ENCODE measurements at places on chromosomes 7 and 10. TPM values are rescaled to one million over a fixed set of nuclear protein-coding genes. Genes with fewer than 3 reads are reported as not detected.

The SFTPA1 gene
- not detected for total RNA-seq

- DNase-seq: no peak
- peaks cover 24% of the 10 kb centered on the region for H3K4me1 ChIP-seq
- H3K27me3 ChIP-seq: peaks cover 26% of the 10 kb centered on the region
- no peak within 1 kb of the TSS for H3K27ac ChIP-seq
- peak within 1 kb of the TSS; percentile 88 for H3K4me3 ChIP-seq
- no peaks in the 10 kb centered on the region for H3K36me3 ChIP-seq
Measured at GRCh38 chr7:136868496-136869000, at the start of gene CHRM2. TSS of gene CHRM2 (plus strand) at chr7:136868652. CDS start at chr7:137014866, 146,214 bp downstream.

The NODAL gene
- total RNA-seq: not detected

The AOAH gene
- not detected for total RNA-seq

DNA sequence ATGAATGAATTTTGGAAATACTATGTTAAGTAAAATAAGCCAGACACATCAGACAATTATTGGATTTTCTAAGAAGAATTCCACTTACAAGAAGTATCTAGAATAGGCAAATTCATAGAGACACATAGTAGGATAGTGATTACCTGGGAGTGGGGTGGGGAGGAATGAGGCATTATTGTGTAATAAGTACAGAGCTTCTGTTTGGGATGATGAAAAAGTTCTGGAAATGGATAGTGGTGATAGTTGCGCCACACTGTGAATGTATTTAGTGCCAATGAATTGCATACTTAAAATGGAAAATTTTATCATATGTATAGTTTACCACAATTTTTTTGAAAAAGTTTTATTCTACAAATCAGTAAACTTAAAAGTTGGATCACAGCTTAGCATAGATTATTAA, 297.2 kb upstream of the KAT6B start:
- H3K27ac ChIP-seq: no peak overlapping the region
- no peak overlapping the region for H3K4me3 ChIP-seq

The PON3 gene
- not detected for total RNA-seq

GRCh38 chr10:35972275-35972674, 330.2 kb upstream of the FZD8 start:
- no peaks in the 10 kb centered on the region for H3K4me1 ChIP-seq
- H3K27me3 ChIP-seq: peaks cover 2% of the 10 kb centered on the region
- no peak overlapping the region for H3K27ac ChIP-seq
- no peak for DNase-seq
- no peak overlapping the region for H3K4me3 ChIP-seq

- H3K4me1 ChIP-seq: peaks cover 11% of the 10 kb centered on the region
- no peak overlapping the region for H3K27ac ChIP-seq
- peaks cover 2% of the 10 kb centered on the region for H3K27me3 ChIP-seq
- DNase-seq: no peak
- peaks cover 4% of the 10 kb centered on the region for H3K36me3 ChIP-seq
Measured at GRCh38 chr7:133696056-133696455, 431.1 kb upstream of the LRGUK start.

The PRPF18 gene
- total RNA-seq: 22.1 TPM

The CYP26C1 gene
- total RNA-seq: not detected

- peaks cover 9% of the 10 kb centered on the region for H3K36me3 ChIP-seq
- DNase-seq: no peak
- no peak overlapping the region for H3K4me3 ChIP-seq
- H3K4me1 ChIP-seq: peaks cover 72% of the 10 kb centered on the region
- H3K27ac ChIP-seq: no peak overlapping the region
Measured at GRCh38 chr7:116223588-116223987, 13.2 kb downstream of the TES start.

- peaks cover 7% of the 10 kb centered on the region for H3K27me3 ChIP-seq
- peaks cover 41% of the 10 kb centered on the region for H3K4me1 ChIP-seq
- H3K27ac ChIP-seq: no peak overlapping the region
- DNase-seq: no peak
- H3K36me3 ChIP-seq: no peaks in the 10 kb centered on the region
- H3K4me3 ChIP-seq: no peak overlapping the region
Measured at GRCh38 chr10:119201233-119201632, 6.1 kb upstream of the GRK5 start.

DNA sequence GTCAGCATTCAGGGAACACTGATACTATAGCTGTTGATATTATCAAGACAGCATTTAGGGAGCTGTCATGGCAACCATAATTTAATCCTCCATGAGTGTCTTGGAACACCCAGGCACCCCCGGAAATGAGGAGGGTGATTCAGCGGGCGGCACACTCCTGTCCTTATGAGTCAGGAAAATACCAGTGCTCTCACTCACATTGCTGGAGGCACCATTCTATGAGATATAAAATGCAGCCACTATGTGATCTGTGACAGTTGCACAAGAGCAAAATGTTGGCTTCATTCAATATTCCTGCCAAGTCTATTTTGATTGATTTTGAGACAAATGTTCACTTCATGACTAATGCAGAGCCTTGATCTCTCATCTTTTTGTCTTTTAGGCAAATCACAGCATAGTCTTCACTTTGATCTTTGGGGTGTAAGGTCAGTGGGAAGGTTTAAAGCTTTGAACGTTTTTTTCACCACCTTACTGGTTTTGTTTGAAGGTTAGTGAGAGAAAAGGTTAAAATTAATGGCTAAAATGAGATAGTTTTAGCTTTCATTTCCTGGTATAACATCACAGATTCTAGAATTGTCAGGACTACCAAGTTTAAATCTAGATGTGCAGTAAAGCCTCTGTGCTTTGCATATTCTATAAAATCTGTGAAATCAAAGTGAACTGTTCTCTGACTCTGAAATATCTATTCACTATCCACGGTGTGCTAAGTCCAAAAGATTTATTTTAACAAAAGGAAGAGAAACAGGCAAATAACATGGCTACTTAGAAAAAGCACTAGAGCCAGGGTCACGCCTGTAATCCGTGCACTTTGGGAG, 12.4 kb upstream of the ARHGAP12 start:
- peak overlapping the region; percentile 88 for H3K27ac ChIP-seq
- peak; percentile 98 for DNase-seq
- peak overlapping the region; percentile 75 for H3K4me3 ChIP-seq
- H3K27me3 ChIP-seq: no peaks in the 10 kb centered on the region
- H3K4me1 ChIP-seq: peaks cover 65% of the 10 kb centered on the region

DNA sequence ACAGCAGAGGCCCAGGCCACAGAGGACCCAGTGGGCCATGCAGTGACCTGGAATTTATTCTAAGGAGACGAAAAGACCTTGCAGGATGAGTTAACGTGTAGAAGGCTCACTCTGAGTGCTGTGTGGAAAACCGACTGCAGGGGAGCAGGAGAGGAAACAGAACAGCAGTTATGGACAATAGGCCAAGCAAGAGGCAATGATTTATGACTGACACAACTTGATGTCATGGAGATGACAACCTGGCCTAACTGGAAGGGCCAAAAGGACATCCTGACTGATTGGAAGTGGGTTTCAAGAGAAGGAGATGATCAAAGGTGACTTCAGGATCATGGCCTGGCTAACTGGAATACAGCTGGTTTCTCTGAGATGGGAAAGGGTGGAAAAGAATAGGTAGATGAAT, 70.2 kb upstream of the RAPGEF5 start:
- DNase-seq: no peak
- H3K27me3 ChIP-seq: no peaks in the 10 kb centered on the region
- H3K4me3 ChIP-seq: no peak overlapping the region
- H3K27ac ChIP-seq: no peak overlapping the region

The CREB5 gene
- total RNA-seq: 1.4 TPM

GRCh38 chr7:41750661-41751540, 48.0 kb upstream of the INHBA start:
- no peak overlapping the region for H3K27ac ChIP-seq
- H3K4me1 ChIP-seq: peaks cover 6% of the 10 kb centered on the region
- no peak overlapping the region for H3K4me3 ChIP-seq
- no peaks in the 10 kb centered on the region for H3K27me3 ChIP-seq

- H3K4me3 ChIP-seq: no peak overlapping the region
- no peak overlapping the region for H3K27ac ChIP-seq
- peaks cover 22% of the 10 kb centered on the region for H3K27me3 ChIP-seq
- H3K4me1 ChIP-seq: peaks cover 10% of the 10 kb centered on the region
- H3K36me3 ChIP-seq: no peaks in the 10 kb centered on the region
- DNase-seq: no peak
Measured at GRCh38 chr7:5586279-5586962, 162.8 kb upstream of the TNRC18 start.

DNA sequence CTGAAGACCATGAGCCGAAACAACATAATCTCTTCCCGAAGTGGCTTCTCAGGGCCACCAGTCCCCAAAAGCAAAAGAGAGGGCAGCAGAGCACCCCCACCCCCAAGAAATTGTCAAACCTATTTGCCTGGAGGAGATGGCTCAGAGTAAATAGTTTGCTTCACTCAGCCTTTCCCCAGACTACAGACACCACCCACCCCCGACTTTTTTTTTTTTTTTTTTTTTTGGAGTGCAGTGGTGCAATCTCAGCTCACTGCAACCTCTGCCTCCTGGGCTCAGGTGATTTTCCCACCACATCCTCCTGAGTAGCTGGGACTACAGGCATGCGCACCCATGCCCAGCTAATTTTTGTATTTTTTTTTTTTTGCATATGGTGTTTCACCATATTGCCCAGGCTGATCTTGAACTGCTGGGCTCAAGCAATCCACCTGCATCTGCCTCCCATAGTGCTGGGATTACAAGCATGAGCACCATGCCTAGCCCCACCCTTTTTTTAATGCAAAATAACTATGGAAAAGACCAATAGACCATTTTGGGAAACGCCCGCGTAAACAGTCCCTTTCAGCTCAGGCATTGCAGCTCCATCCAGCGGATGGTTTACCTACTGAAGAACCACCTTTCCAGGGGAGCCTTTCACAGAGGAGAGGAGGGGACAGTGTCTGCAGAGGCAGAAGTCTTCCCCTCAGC, 9.7 kb downstream of the ZMIZ1 start:
- H3K27me3 ChIP-seq: peaks cover 6% of the 10 kb centered on the region
- peaks cover 5% of the 10 kb centered on the region for H3K36me3 ChIP-seq
- peaks cover 99% of the 10 kb centered on the region for H3K4me1 ChIP-seq
- H3K27ac ChIP-seq: peak overlapping the region; percentile 95

DNA sequence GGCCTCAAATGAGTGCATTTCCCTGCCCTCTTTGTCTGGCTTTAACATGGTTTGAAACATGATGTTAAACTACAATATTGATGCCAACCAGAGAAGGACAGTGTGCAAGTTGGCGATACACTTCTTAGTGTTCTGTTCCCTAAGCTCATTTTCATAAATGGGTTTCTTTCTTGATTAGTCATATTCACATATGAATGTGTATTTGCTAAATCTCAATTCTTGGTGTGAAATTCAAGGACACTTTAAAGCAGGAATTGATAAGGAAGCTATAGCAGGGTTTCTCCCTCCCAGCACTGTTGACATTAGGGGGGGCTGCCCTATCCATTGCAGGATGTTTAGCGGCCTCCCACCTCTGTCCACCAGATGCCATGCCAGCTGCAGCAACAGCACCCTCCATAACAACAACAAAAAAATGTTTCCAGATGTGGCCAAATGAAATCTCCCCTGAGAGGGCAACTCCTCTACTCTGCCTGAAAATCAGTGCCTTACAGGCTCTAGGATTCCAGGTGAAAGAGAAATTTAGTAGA, 13.1 kb downstream of the CCNY start:
- 0 out of 2 replicates have a peak, but pooled peaks cover 3% of the 10 kb centered on the region for H3K36me3 ChIP-seq
- no peak for DNase-seq
- H3K4me1 ChIP-seq: peaks cover 73% of the 10 kb centered on the region
- H3K27me3 ChIP-seq: no peaks in the 10 kb centered on the region
- no peak overlapping the region for H3K4me3 ChIP-seq

The SPOCK2 gene
- not detected for total RNA-seq

DNA sequence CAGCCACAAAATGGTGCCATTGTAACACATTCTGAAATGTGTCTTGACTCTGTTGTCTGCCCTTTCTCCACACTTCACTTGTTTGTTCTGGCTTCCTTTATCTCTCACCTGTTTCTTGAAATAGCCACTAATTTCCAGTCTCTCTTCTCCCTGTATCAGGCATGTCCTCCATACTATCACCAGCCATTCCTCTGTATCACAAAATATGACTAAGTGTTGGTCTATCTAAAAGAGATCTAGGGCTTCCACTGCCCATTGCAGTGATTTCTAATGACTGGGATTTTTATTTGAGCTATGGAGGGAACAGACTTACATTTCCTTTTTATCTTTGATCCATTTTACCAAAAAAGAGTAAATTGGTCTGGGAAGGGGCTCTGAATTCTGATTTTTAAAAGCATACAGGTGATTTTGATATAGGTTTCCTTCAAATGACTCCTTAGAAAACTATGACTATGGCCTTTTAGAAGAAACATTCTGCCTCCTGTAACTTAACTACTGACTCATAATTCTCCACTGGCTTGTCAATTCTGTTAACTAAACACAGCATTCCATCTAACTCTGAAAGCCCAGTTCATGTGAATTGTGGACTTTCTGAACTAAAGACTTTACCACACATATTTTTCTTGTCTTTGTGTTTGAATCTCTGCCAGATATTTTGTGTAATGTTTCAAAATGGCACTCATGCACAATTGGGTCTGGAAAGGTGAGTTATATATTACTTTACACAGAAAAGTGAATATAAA, 1121.4 kb downstream of the XPNPEP1 start:
- H3K4me3 ChIP-seq: no peak overlapping the region
- peak; percentile 75 for DNase-seq

- no peaks in the 10 kb centered on the region for H3K27me3 ChIP-seq
- no peak overlapping the region for H3K4me3 ChIP-seq
- 0 out of 2 replicates have a peak, but pooled peaks cover 5% of the 10 kb centered on the region for H3K36me3 ChIP-seq
- no peak overlapping the region for H3K27ac ChIP-seq
Measured at GRCh38 chr10:51297438-51297837, 223.2 kb downstream of the PRKG1 start.

DNA sequence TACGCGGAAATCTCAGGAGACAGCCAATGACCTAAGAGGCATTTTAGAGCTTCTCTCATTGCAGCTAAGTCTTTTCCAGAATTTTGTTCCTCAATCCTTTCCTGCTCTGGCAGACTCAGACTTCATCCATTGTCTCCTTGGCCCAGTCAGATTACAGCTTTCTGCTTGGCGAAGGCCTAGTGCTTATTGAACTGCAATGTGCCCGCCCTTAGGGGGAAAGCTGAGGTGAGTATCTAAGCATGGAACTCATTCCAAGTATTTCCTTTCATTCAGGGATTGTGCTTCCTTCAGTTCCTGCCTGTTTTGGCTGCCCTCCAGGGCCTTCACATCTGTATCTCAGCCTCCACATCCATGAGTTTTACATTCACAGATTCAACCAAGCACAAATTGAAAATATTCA, 37.5 kb downstream of the PRLHR start:
- no peak overlapping the region for H3K27ac ChIP-seq
- H3K4me1 ChIP-seq: no peaks in the 10 kb centered on the region
- peaks cover 2% of the 10 kb centered on the region for H3K27me3 ChIP-seq
- H3K4me3 ChIP-seq: no peak overlapping the region
- DNase-seq: no peak

The PUS7 gene
- 16.4 TPM for total RNA-seq
